ENCODE measurements at places on chromosomes 11 and 22. TPM values are rescaled to one million over a fixed set of nuclear protein-coding genes. Genes with fewer than 3 reads are reported as not detected.

The RTN4R gene
- 1.5 TPM for total RNA-seq

The MAP6 gene
- 0.14 TPM for total RNA-seq

The DUSP8 gene
- 0.30 TPM for total RNA-seq

The HTR3A gene
- total RNA-seq: not detected

The PRODH gene
- total RNA-seq: 0.32 TPM

The NAALADL1 gene
- 9.8 TPM for total RNA-seq
